Osteocyte (in vitro differentiated cells): ENCODE measurements at places on chromosomes 3 and 15.

- DNase-seq = no peak
These were observed 21.6 kb upstream of the ALCAM start for GRCh38 chr3:105345156-105345555.

GRCh38 chr3:139519998-139520737 is 19.4 kb downstream of the RBP1 start:
- DNase-seq = peak; percentile 77

DNA sequence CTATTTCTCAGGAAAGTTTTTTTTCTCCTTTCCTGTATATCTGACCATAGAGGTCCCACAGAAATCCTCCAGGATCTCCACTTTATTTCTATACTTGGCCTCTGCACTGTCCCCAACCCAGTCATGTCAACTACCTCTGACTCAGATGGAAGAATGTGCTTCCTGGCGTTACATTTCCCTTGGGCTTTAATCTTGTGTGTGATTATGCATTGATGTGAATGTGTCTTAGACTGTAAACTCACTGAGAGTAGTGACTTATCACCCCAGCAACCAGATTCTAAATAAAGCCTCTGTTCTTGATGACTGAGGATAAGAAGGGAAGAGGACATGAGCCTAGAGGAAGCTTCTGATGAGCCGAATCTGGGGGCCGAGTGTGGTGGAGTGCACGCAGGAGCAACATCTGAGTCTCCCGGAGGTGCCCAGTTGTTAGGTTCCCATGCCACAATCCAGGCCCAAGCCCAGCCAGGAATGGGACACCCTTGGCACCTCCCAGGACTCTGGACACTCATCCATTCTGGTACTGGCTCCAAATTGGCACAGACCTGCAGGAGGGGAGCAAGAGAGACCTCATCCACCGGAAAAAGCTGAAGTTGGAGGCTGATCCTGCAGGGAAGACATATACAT is 32.1 kb upstream of the HEG1 start:
- peak; percentile 77 for DNase-seq

DNA sequence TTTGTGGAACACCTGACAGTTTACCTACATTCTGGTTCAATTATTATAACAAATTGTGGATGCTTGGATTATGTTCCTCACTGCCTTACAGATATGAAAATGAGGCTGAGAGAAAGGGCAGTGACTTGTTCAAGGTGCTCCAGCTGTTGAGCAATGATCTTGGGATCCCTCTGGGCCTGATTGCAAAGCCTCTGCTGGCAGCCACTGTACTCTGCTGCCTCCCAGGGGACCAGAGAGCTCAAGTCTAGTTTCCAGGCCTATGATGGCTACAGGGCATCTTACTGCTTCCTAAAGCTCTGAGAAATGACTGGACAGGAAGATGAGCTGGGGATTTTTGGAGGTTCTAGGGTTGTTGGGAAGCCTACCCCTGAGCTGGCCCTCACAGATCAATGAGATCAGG is 2.3 kb upstream of the SHC4 start:
- DNase-seq = no peak

DNA sequence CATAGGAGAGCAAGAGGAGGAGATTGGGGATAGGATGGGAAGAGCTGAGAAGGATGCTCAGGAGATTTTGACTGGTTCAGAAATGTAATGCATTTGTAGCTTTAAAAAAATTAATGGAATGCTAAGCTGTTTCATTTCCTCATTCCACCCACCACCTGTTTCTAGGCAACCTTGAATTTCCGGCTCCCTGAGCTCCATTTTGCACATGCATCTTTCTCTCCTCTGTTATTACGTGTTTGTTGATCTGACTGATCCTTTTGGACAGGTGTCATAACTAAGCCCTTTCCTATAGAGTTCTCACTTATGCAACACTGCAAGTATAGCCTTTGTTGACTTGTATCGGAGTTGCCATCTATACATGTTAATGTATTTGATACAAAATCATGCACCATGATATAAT is 4.3 kb downstream of the TMPRSS7 start:
- DNase-seq = no peak

GRCh38 chr3:99586701-99587100 is 51.7 kb upstream of the COL8A1 start:
- DNase-seq = no peak

GRCh38 chr15:87498560-87498959 is 758.0 kb downstream of the NTRK3 start:
- DNase-seq = no peak

GRCh38 chr3:197835509-197835908 is 44.5 kb downstream of the LRCH3 start:
- no peak for DNase-seq

- DNase-seq = no peak
These were observed 496.5 kb downstream of the IGSF11 start for GRCh38 chr3:118538187-118538586.

- DNase-seq = no peak
These were observed 133.8 kb upstream of the MCTP2 start for GRCh38 chr15:94097552-94097951.

- no peak for DNase-seq
These were observed 32.9 kb downstream of the CMSS1 start for GRCh38 chr3:99850608-99851007.

GRCh38 chr15:76057332-76058000 is 2.3 kb upstream of the TMEM266 start:
- DNase-seq = no peak
